CD4-positive, alpha-beta T cell treated with Interleukin-15 for 1 hour (primary cell): ENCODE measurements at places on chromosomes 1 and 21.

DNA sequence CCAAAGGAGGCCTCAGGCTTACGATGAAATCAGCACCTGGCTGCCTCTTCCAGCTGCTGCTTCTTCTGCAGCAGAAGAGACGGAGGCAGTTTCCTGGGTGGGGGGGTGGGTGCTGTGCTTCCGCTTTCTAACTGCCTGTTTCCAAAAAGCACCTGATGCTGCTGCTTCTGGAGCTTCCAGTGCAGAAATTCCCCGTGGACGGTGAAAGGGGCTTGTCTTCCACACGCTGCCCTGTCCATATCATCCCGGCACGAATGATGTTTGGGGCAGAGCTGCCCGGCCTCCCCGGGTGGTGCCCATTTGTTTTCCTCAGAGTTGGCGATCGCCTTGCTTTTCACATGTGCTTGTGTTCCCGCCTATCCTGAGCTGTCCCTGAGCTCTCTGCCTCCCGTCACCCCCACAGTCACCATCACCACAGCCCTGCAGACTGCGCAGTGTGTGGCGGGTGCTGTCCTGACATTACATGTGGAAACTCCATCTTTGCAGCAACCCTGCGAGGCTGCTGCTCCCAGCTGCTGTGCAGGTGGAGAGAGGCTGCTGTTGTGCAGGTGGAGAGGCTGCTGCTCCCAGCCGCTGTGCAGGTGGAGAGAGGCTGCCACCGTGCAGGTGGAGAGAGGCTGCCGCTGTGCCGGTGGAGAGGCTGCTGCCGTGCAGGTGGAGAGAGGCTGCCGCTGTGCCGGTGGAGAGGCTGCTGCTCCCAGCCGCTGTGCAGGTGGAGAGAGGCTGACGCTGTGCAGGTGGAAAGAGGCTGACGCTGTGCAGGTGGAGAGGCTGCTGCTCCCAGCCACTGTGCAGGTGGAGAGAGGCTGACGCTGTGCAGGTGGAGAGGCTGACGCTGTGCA, 1.8 kb downstream of the TTLL10 start:
- DNase-seq: peak; percentile 11

DNA sequence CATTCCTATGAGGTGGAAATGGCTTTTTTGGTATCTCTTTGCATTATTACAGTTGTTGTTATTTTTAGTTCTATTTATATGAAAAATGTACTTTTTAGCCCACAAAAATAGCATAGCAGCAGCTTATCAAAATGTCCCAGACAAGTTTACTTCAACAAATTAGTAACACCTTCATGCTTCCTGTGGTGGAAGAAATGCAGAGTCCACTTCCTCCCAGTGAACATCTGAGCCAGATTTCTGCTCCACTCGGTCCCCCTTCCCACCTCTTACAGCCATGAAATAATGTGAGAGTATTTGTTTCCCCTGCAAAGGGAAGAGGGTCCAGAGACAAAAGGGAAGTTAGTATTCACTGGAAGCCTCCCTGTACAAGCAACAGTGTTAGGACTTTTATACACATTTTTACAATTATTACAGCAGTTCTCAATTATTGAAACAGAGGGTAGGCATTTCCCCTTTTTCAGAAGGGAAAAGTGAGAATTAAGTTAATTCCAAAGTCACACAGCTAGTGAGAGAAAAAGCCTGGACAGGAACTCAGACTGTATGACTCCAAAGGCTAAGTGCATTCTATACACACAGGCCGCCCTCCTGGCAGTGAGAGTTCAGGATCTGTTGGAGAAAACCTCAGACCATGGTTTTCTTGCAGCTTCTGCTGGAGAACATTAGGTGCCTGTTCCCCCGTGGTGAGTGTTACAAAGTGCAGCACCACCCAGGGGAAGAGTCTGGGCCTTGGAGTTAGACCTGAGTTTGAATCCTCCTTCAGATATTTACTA, 126.5 kb downstream of the PBX1 start:
- DNase-seq: no peak

DNA sequence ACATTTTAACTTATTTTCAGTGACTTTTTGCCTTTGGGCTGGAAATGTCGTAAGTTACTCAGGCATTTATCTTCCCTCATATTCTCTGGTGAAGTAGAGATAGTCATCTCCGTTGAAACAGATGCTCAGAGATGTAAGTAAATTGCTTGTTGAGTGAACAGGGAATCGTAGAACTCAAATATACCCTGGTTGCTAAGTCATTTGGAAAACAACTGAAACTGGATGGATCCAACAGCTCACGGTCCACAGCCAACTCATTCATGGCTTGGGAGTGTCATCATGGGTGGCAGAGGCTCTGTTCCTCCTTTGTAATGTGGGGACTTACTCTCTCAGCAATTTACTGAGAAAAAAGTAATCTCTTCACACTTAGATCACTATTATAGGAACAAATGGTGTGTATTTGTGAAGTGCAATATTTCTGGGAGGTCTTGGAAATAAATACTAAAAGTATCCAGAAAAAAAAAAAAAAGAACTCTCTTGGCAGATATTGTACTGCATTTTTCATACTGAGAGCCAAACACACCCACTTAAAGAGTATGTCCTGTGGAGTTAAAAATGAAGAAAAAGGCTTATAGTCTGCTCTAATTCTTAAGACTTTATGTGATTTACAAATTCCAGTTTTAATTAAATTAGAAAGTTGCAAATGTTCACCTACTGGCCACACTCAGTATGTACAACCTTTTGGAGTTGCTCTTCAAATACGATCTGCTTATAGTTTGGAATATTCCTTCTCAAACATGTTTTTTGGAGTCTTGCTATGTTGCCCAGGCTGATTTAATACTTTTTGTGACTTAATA, 107.4 kb downstream of the LEPR start:
- no peak for DNase-seq

- peak; percentile 20 for DNase-seq
Measured at GRCh38 chr1:111127923-111128643, 11.8 kb downstream of the DRAM2 start.

DNA sequence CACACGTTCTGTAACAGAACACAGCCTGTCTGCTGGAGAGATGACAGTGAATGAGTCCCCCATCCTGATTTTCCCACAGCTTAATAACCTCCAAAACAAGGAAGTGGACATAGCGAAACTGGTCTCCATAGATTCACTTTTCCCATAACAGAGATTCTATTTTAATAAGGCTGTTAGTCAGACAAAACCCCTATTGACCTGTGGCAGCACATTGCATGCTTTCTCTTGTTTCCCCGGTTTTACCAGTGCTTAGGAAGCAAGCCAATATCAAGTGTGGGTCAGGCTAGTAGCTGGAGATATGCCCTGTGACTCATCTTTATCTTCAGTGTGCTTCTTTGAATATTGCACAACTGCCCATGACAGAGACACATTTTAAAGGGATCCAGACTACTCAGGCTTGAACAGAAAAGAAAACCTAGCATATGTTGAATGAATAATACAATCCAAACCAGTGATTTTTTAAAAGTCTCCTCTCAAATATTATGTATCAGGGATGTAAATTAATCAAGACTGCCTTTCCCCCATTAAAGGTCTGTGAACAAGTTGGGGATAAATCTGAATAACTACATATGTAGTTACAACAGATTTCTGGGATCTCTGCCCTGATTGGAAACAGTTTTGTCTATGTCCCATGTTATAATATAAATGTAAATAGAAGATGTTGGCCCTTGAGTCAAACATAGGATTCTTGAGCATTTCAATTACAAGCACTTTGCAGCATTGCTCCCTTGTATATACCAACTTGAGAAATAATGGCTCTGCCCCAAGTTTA, 11.9 kb upstream of the CLDN8 start:
- DNase-seq: no peak
